ENCODE measurements at places on chromosomes 4 and X. TPM values are rescaled to one million over a fixed set of nuclear protein-coding genes. Genes with fewer than 3 reads are reported as not detected.

FAT1 gene
- 95.3 TPM for total RNA-seq

MGARP gene
- 3.7 TPM for total RNA-seq

TMPRSS11E gene
- total RNA-seq: not detected

GPC4 gene
- 32.7 TPM for total RNA-seq

GPR50 gene
- not detected for total RNA-seq

HSFX4 gene
- not detected for total RNA-seq

IL13RA2 gene
- total RNA-seq: 13.8 TPM

WAS gene
- total RNA-seq: 19.9 TPM

COL25A1 gene
- total RNA-seq: 8.1 TPM

GLUD2 gene
- total RNA-seq: 1.6 TPM

TMSB15C gene
- 5.4 TPM for total RNA-seq

TRIML2 gene
- total RNA-seq: not detected

All from aorta (tissue), 5 donors.